ENCODE measurements at places on chromosomes 7 and 10.

DNA sequence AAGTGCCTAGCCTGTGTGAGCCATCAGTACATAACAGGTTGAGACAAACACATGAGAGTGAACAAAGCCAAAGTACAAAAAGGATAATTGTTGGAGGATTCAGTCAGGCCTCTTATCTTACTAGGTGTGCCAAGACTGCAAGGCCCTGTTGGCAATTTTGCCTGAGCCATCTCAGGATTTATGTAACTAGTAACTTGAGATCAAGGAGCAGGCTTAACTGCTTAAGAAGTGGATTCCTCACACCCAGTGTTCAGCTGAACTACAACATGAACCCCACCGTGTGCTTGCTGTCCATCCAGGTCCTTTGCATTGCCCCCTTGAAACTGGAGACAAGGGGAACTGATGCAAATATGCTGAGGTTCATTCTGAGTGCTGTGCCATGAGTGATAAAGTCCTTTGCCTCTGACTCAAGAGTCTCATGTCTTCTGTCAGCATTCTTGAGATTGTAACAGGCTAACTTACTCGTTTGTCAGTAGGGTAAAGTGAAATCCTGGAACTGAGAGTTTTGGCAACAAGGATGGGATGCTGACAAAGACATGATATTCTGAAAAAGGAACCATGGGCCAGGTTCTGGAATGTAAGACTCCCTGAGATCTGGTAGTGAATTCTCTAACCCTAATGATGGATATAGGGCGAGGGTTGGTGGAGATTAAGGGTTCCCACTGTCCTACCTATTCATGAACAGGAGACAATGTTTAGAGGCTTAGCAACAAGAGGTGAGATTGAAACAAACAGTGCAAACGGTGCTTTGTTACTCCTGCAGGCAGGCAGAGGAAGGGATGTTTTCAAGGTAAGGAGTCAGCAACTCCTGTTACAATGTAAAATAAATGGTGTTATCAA is 44.1 kb upstream of the GATAD1 start:
- no peak for DNase-seq

- no peak for DNase-seq
Observed at GRCh38 chr7:132429181-132429580, 147.1 kb downstream of the PLXNA4 start.

- no peak for DNase-seq
Observed at GRCh38 chr10:124902462-124902861, 39.5 kb upstream of the ZRANB1 start.

GRCh38 chr7:7100432-7100849 is 81.9 kb upstream of the C1GALT1 start:
- no peak for DNase-seq

GRCh38 chr7:65923316-65923715 is 50.4 kb downstream of the VKORC1L1 start:
- no peak for DNase-seq

GRCh38 chr10:100986952-100987684 is at the start of the genes MRPL43 and TWNK:
Gene MRPL43 (minus strand): TSS chr10:100987497. CDS start chr10:100987443, 54 bp downstream.
Gene TWNK (plus strand): TSS chr10:100987543. CDS start chr10:100988211, 668 bp downstream.
- DNase-seq, result peak; percentile 71

DNA sequence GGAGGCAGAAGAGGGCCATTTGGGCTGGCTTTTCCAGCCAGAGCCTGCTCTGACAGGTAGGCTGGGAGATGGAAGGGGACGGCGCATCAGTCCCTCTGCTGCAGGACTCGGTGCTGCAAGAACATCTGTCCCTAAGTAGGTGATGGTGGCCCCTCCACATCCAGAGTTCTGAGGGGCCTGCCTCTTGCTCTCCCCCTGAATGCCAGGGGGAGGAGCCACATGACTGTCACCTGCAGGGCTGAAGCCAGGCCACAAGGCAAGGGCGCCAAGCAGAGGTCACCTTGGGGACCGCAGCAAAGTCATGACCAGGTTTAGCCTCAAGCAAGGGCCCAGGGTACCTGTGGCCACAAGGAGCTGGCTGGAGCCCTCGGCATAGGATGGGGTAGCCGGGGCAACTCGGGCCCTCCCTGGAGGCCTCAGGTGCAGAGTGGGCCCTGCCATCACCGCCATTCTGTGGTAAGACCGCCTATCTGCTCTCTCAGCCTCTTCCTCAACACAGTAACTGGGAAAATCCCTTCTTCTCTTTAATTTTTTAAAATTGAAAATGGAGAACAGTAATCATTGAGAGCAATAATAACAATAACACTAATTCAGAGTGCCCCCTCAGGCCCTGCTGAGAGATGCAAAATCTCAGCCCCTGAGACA is 99.3 kb downstream of the FAM53B start:
- no peak for DNase-seq

DNA sequence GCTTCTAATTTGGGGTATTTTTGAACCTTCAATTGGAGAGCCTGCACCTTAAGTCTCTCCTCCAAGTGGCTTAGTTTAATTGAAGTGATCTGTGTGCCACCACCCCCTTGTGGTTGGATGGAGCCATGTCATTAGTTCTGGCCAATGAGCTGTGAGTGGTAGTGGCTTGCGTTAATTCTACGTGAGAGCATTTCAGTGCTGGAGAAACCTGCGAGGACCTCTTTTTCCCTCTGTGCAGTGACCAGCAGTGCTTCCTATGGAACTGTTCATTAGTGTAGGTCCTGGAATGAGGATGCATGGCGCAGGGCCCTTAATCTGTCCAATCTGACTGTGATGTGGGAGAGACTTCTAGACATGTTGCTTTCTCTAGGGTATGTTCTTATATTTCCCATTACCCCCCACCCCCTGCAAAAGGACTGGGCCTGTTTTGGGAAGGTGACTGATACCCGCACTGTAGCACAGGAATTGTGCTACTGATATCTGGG is 3.8 kb downstream of the HILPDA start:
- DNase-seq, result peak; percentile 47

DNA sequence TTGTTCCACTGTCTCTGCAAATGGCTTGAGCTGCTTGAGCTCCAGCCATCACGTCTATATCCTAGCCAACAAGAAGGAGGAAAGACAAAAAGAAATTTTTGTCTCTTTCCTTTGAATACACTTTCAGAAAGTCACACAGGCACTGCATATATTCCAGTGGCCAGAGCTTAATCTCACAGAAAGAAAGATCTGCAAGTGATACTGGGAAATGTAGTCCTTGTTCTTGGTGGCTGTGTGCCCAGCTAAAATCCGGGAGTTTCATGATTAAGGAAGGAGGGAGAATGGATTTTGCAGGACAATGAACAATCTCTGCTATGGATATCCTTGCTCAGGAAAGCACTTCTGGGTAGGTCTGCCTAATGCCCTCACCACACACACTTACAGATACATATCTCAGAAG is 19.5 kb upstream of the DLG5 start:
- DNase-seq, result no peak

- no peak for DNase-seq
Observed at GRCh38 chr10:111117528-111118277, 40.9 kb downstream of the ADRA2A start.

DNA sequence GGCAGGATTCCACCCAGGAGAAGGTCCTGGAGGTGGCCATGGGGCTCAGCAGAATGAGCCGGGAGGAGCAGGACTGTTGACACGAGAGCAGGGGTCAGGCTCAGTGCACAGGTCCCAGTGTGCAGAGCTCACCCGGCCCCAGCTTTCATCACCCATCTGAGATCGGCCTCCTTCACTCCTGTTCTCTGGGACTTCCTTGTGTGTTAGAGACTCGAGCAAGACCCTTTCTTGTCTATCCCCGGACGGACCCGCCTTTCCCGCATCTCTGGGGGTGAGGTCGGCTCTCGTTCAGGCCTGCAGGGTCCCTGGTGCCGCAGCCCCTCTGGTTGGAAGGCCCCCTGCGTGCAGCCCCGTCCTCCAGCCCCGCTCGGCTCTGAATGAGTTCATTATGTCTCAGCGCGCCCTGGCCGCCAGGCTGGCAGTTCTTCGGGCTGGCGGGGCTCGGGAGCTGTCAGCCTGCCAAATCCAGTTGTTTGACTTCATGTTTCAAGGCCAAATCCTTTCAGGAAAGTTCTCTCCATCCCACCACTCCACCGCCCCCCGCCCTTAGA is 127.9 kb downstream of the LHPP start:
- no peak for DNase-seq

DNA sequence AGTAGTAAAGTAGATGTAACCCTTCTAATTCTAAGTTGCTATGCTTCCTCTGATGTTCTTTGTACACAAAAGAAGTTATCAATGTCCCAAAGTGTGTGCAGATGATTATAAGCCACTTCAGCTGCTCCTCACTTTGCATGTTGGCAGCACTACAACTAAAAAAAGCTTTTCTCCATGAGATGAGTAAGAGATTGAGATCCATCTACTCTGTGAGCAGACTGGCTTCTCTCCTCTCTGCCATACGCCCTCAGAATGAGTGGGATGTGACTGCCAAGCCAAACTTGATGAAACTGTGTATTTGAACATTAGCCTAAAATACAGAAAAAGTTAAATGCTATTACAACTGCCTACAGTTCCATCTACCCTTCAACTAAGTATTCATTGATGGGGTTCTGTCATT is 102.9 kb upstream of the ETV1 start:
- no peak for DNase-seq

DNA sequence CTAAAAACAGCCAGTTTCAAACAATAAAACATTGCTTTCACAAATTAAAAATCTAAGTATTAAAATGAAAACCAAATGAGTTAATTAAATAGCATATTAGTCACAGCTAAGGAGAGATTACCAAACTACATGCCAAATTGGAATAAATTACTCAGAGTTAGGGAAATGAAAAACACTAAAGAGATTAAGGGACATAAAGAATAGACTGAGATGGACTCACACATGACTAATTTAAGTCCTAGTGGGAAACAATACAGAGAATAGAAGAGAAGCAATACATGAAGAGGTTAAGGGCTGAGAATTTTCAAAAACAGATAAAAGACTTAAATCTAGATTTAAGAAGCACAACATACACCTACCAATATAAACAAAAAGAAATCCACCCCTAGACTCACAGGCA is 110.6 kb downstream of the ZFAND4 start:
- no peak for DNase-seq

DNA sequence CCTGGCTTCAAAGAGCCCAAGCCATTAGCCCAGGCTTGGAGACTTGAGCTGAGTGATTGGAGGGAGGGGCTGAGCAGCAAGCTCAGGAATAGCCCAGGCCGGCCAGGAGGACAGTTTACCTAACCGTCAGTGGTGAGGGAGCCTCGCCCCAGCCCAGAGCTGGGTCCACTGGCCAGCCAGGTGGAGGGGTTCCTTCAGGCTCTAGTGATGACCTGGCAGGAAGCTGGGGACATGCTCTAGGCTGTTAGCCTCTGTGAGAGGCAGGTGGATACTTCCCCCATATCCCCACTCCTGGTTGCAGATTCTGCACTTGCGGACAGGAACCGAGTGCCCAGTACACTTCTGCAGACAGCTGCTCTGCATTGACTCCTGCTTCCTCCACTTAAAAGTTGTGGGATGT is 61.2 kb upstream of the ANTXRL start:
- DNase-seq, result no peak

DNA sequence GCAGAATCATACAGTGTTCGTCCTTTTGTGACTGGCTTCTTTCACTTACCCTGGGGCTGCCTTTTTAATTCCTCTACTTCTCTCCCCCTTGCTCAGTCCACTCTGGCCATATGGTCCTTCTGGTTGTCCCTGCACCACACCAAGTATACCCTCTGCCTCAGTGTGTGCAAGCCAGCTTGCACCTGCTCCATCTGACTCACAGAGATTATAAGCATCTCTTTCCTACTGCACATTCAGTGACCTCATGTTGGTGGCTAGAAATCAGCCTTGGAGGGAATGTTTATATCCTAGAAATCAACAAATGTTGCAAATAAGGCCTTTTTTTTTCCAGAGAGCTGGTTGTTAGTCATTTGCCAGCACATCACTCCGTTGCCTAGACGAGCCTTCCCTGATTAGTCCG is 67.5 kb upstream of the C10orf90 start:
- DNase-seq, result no peak

DNA sequence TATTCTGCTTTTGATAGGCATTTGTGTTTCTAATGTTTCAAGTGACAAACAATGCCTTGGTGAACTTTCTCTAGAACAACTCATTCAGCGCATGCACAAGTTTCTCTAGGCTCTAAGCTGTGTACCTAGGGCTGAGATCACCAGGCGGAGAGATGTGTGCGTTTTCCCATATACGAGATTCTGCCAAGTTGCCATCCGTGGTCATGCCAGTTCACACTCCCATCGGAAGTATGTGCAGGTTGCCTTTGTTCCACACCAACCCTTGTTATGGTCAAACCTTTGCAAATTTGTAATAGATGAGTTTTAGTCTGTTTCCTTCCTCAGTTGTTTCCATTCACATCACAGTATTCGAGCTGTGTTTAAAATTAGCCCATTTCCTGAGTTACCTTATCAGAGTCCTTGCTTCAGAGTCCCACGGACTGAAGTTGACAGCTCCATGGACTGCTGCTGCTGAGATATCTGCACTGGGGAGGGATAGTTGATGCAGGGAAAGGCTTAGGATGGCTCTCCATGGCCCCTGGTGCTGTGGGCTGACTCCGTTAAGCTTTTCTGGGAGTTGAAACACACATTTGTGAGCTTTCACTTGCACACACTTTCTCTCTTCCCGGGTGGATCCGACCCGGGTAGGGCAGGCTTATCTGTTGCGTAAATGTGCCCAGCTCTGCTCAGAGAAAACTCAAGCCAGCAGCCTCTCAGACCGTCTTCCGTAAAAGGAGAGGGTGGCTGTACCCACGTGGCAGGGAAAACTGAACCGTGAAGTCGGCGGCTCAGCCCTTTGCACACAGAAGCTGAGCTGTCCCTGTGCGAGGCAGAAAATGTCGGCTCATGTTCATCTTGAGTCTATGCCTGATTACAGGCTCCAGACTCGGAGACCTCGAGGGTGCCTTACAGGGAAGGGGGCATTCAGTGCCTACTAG is 49.4 kb downstream of the HK1 start:
- DNase-seq, result no peak

GRCh38 chr10:133378251-133379096 is 588 bp upstream of the PAOX start:
- no peak for DNase-seq

DNA sequence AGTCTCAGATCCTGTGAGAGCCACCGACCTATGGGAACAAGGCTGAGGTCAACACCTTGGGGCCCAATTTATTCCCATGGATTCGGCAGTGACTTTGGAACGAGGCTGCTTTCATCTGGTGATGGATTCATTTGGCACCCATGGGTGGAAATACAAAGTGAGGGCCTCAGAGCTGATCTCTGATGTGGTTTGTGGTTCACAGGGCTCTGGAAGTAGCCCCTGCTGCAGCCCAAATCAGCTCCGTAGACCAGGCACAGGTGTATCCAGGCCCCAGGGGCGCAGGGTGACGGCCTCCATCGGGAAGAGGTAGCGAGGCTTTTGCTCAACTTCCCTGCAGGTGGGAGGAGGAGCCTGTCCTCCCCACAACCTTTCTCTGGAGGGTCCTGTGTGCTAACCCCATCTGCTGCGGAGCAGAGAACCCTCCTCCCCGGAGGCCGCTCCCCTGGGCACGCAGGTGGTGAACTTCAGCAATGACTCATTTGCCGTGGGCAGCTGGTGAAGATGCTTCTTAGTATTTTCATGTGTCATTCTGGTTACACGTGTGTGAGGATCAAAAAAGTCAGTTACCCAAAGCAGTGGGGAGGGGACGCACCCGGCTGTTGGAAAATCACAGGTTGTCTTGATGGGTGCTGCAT is 7.5 kb upstream of the JAKMIP3 start:
- DNase-seq, result no peak

GRCh38 chr10:5545778-5546710 is 21.3 kb downstream of the CALML3 start:
- DNase-seq, result no peak

Measured in stimulated activated CD8-positive, alpha-beta memory T cell treated with anti-CD3 and anti-CD28 coated beads, Interleukin-4, amount 100 ng/mL, for 1 hour (primary cell).